ENCODE measurements at places on chromosomes 2 and 18. TPM values are rescaled to one million over a fixed set of nuclear protein-coding genes. Genes with fewer than 3 reads are reported as not detected.

- DNase-seq: no peak
Observed at GRCh38 chr2:196234672-196235071, 63.3 kb upstream of the STK17B start.

DNA sequence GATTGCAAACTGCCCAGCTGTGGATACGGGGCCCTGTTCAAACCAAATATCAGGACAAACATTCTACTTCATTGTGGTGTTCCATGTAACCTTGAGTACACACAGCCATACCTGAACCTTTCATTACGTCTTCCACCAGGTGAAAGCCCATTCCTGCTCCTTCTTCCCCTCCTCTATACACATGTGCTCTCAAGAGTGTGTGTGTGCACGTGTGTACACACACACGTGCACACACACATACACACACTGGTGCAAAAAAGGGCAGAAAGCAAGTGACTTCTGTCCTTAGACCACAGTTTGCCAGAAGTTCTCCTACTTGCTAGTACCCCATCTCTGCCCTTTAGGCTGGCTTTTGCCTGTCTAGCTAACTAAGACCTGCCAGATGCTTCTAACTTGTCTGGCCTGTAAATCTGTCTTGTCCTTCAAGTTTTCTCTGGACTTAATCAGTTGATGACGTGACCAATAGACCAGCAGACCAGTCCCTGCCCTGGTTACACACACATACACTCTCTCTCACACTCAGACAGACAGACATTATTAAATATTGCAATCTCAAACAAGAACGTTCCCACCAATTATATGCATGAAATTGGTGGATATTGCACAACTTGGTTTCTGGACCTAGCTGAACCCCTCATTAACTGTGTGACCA lies 163.4 kb downstream of the MSH2 start:
- no peak for DNase-seq

Gene WDPCP
- 15.4 TPM for polyA plus RNA-seq

GRCh38 chr18:10006311-10006893 lies 92.6 kb downstream of the VAPA start:
- DNase-seq: no peak

DNA sequence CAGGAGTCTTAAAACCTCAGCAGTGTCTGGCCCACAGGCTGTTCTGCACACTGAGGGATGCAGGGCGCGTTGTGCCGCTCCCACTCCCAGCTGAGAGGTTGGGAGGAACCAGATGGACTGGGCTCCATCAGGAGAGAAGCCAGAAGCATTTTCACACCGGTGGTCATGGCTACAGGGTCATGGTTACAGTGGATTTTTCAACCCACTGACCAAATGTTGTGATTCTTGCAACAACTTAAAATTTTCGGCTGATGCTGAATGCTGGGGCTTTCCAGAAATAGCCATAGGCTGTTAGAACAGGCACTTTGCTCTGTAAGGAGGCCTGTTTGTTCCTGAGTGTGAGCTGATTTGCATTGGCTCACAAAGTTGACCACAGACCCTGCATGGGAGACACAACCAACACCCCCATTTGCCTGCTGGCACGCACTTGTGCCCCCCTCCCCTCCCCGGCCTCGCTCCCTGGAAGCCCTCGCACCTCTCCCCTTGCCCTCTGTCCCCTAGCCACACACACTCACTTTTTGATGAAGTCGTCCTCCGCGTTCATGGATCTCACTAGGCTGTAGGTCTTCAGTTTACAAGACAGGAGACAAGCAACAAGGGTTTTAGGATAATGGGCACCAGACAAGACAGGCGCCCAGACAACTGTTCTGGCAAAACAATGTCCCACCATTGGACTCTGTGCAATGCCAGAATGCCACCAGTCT lies 3.4 kb downstream of the LPIN1 start:
- DNase-seq: no peak

- no peak for DNase-seq
Observed at GRCh38 chr2:164542581-164543021, 78.7 kb downstream of the GRB14 start.

Measured in right lung (tissue), 10 donors.